Subcutaneous preadipocyte (primary cell): ENCODE measurements at places on chromosomes 2 and 18. TPM values are rescaled to one million over a fixed set of nuclear protein-coding genes. Genes with fewer than 3 reads are reported as not detected.

XIRP2 gene
- under 0.01 and 1.8 TPM in 2 replicates for total RNA-seq

KANSL1L gene
- 11.4 and 12.3 TPM in 2 replicates for total RNA-seq

LYPD6B gene
- total RNA-seq = not detected in 2 replicates

TGFA gene
- total RNA-seq = not detected in 2 replicates

KCNS3 gene
- 0.39 and 1.1 TPM in 2 replicates for total RNA-seq

ACVR1 gene
- 23.7 and 25.4 TPM in 2 replicates for total RNA-seq

FBXO41 gene
- total RNA-seq = 1.6 and 1.8 TPM in 2 replicates

ERFE gene
- total RNA-seq = 7.0 and 8.0 TPM in 2 replicates
